Left forelimb (tissue), 1 donor: ENCODE measurements at places on chromosomes 7 and 10.
A peak's percentile ranks its signal among the peaks of the same experiment; 100 is the strongest.

DNA sequence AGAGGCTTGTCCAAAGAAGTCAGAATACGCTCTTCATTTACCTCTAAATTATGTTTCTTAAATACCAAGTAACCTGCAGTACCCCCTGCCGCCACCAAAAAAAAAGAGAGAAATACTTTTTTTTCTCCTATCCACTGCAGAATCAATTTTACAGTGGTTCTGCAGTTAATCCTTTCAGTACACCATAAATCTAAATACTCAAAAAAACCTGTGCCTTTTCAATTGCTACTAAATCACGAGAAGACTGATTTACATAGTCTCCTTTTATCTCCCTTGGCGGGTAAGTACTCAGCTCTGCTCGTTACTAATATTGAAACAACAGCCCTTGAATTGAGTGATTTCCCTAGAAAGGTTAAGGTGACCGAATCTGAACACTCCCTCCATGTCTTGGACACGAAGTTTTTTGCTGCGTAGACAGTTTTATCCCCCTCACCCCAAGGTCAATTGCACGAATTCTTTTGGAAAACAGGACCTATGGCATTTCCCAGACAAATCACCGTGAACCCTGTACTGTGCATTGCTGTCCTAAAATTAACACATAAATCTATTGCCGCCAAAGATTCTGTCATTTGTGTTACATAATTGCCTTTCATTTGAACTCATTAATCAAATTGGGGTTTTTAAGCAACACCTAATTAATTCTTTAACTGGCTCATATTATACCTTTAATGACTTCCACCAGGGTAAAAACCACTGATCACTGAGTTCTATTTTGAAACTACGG, 512 bp upstream of the VIM start:
- no peak for DNase-seq

DNA sequence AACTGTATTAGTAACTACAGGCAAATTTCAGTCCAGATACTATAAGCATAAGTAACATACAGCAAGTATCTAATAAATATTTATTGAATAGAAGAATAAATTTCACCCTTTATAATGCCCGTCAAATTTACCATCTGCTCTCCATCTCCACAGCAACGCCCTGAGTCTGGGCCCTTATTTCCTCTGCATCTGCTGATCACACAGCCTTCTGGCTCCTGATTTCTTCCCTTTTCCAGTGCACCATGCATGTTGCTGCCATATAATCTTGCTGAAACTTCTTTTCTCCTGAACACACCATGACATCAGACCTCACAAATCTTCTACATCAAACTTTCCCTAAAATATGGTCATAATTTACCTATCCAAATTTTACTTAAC, 15.4 kb downstream of the HYCC1 start:
- no peak for DNase-seq

GRCh38 chr10:124728071-124728829, 15.9 kb downstream of the FAM53B start:
- peak; percentile 65 for DNase-seq

GRCh38 chr10:68231106-68231816, 652 bp downstream of the ATOH7 start:
- DNase-seq, result peak; percentile 83

GRCh38 chr10:6211341-6211670, 8.6 kb downstream of the PFKFB3 start:
- DNase-seq, result no peak

DNA sequence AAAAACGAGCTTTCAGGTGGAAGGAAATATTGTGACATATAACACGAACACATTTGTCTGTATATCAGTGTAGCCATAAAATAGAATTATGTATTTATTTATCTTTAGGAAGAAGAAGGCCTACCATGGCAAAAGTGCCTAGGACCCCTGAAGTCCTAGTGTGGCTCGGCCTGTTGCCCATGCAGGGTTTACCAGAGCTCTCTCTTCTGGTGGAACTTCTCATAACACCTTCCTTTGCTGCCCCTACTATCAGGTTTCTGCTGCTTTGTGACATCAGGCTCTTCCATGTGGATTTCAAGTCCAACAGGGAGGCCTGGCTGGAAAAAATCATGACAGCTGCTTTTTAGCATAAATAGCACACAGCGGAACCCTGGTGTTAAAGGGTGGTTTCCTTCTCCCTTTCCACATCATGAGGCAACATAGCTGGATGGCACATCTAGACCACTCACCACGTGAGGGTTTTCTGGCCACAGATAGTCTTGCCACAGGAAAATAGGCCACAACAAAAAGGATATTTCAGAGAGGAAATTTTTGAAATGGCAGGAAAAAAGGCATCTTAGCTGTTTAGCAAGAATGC, 44.8 kb upstream of the ADO start:
- no peak for DNase-seq

GRCh38 chr10:102422545-102423129, 2.0 kb downstream of the FBXL15 start:
- peak; percentile 80 for DNase-seq

- DNase-seq, result no peak
These were observed 105.5 kb upstream of the MKLN1 start for GRCh38 chr7:131222171-131222570.

GRCh38 chr7:83987764-83988163, 206.8 kb downstream of the SEMA3A start:
- DNase-seq, result no peak

- no peak for DNase-seq
These were observed 11.7 kb downstream of the ORC5 start for GRCh38 chr7:104196161-104196560.

GRCh38 chr10:7962592-7962991, 91.9 kb upstream of the GATA3 start:
- no peak for DNase-seq

- DNase-seq, result no peak
These were observed 4.7 kb downstream of the LRWD1 start for GRCh38 chr7:102469351-102469971.

DNA sequence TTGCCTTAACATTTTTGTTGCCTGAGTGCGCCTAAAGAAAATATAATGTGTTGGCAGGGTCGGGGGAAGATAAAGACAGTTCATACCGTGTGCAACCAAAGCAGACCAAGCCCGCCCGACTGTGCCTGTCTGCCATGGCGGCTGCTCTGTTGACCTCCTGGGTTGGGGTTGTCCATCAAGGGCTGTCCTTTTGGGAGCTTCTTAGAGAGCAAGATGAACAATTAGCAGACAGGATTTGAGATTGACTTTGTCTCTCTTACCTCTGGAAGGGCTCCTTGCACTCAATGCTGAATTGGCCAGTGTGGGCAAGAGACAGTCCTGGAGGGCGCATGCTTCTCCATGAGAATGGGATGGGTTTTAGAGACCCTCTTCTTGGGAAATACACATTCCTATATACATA, 319.6 kb downstream of the GLRX3 start:
- DNase-seq, result no peak

DNA sequence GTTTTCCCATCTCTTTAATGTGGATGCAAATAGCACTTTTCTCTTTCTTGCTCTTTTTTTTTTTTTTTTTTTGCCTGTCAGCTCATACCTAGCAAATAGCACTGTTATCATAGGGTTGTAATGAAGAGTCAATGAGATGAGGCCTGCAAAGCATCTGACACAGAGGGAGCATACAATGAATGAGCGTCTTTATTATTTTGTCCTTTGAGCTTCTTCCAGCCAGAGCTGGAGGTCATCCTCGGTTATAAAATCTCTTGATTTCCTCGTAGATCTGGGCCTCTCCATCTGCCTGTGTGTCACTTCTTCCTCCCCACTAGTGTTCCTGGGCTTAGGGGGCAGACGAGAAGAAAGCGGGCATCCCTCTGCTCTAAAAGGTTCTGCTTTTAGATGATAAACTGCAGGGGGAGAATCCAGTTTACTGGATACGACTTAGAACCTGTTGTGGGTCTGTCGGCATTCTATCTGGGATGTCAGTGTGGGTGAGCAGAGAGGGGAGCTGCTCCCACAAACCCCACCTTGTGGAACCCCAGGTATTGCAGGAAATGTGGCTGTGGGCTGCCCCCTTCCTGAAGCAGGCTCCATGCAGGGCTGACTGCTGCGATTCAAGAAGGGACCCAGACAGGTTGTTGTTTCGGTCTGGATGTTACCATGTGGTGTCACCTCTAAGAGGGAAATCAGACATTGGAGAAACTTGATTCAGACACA, 135.8 kb upstream of the GPR26 start:
- peak; percentile 40 for DNase-seq

GRCh38 chr7:136056651-136057231, 79.6 kb upstream of the MTPN start:
- no peak for DNase-seq

- no peak for DNase-seq
These were observed 562.9 kb upstream of the ADARB2 start for GRCh38 chr10:2300231-2300630.

GRCh38 chr10:25024528-25024927, 8.1 kb downstream of the THNSL1 start:
- DNase-seq, result no peak

- DNase-seq, result no peak
These were observed 53.8 kb downstream of the APBB1IP start for GRCh38 chr10:26491934-26492333.

DNA sequence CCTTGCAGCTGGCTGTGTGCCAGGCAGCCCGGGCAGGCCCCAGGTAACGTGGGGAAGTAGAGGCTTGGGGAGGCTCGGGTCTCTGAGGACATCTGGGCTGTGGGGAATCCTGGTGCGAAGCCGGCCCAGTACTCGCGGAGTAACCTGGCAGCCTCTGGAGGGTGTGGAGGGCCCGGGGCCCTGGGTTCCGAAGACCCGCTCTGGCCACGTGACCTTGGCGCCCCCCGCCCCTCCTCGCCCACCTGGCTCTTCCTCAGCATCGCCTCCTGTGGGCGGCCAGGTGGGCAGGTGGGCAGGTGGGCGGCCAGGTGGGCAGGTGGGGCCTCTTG, 143.1 kb downstream of the WDR37 start:
- DNase-seq, result no peak

- no peak for DNase-seq
These were observed 280.0 kb downstream of the ELFN1 start for GRCh38 chr7:1950066-1950451.

DNA sequence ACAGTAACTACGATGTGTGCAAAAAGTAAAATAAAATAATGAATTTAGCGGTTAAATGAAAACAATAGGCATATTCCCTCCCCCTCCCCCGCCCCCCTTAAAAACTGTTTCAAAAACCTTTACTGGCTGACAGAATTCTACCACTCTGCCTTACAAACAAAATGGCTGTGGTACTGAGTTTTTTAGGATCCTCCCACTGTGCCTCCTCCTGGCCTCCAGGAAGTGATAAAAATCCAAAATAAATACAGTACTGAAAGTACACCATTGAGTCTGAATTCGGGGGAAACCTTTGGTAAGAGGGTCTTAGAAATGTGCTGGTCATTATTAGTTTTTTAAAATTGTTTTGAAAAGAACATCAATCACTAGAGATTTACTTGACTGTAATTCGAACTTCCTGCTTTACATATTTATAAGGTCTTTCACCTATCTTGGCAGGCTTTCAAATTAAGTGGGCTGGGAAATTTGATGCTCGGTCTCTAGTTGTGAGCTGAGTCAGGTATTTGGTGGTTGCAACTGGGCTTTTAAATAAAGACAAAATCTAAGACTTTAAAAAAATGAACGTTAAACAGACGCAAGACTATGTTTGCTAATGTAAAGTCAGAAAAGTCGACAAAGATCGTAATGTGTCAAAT, 32.5 kb upstream of the EPC1 start:
- no peak for DNase-seq

- DNase-seq, result no peak
These were observed 285.9 kb upstream of the CSTF2T start for GRCh38 chr10:51985336-51985735.

DNA sequence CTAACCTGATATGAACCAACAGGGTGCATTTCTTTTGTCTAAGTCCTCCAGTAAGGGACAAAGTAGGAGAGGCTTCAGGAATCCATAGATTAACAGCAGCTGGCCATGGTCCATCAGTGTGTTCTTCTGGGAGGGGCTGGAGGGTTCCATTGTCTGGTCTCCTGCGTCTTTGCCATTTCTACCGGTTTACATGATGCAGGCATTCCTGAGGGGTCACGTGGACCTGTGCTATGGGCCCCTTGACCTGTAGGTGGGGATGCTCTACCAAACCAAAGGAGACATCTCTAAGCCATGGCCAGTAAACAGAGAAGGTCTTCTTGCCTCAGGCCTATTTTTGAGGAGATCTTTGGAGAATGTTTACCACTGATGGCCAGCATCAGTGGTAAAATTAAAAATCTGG, 28.7 kb upstream of the HABP2 start:
- DNase-seq, result peak; percentile 37

- no peak for DNase-seq
These were observed 210.1 kb downstream of the JCAD start for GRCh38 chr10:29849126-29849833.

- DNase-seq, result no peak
These were observed 345.1 kb downstream of the RNLS start for GRCh38 chr10:88237896-88238614.

DNA sequence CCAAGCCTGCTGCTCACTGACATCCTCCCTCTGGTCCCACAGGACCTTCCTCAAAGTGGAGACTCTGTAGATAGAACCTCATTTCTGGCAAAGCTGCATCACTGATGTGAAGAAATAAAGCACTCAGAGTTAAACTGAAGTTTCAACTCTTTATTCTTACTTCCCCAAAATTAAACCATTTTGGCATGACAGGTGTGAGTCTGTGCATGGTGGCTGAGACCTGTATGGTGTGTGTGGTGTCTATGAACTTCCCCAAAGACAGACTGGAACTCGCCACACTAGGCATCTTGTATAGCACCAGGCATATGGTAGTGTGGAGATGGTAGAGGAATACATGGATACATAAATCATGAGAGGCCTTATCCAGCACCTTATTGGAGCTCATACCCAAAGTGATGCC, 6.6 kb upstream of the WDFY4 start:
- no peak for DNase-seq

GRCh38 chr7:73864981-73865711, 4.2 kb downstream of the TMEM270 start:
- DNase-seq, result no peak

DNA sequence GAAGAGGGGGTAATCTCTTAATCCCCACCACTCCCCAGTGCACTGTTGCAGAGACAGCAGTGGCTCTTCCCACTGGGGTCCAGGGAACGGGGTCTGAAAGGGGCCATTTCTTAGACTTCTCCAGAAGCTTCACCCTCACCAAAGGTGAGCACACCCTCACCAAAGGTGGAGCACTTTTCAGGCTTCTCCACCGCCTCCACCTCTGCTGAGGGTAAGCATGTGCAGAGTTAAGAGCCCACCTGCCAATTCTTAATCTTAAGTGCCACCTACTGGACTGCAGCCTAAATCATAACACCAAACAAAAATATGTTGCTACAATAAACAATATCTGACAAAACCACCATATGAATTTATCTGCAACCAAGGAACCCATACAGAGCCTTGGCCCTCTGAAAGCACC, 27.0 kb downstream of the SNX13 start:
- DNase-seq, result no peak

DNA sequence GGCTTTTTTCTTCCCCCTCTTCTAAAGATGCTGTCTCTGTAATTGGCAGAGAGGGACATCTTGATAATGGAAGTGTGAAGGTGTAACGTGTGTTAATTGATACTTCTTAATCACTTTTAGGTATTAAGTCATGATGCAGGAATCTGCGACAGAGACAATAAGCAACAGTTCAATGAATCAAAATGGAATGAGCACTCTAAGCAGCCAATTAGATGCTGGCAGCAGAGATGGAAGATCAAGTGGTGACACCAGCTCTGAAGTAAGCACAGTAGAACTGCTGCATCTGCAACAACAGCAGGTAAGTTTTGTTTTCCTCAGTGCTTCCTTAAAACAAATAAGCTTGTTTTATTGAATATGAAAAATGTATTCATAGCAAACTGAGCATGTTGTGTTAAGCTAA, 11.8 kb downstream of the FOXP2 start:
- no peak for DNase-seq

GRCh38 chr10:67666416-67667034, 29.5 kb downstream of the CTNNA3 start:
- no peak for DNase-seq
